ENCODE measurements at places on chromosomes 7 and 10.
A peak's percentile ranks its signal among the peaks of the same experiment; 100 is the strongest.

- no peak for DNase-seq
Measured at GRCh38 chr7:17279061-17279460, 19.4 kb upstream of the AHR start.

DNA sequence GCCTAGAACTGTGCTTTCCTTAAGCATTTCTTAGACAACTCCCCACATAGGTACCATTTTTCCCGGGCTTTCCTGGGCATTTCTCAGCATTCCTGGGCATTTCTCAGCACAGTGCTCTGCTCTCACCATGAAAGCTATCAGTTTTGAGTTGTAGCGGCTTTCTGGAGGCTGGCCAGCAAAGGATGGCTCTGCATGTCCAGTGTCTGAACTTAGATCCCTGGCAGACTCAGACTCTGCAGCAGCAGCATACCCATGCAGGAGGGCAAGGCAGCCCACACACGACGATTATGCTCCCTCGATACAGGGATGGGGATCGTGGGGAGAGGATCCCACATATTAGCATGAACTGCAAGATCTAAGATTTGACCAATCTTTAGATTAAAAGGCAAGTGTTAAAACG lies 248.9 kb upstream of the MKI67 start:
- no peak for DNase-seq

GRCh38 chr7:101953248-101953819 lies 135.9 kb downstream of the CUX1 start:
- DNase-seq: no peak

GRCh38 chr10:74825371-74826141 lies 844 bp upstream of the KAT6B start:
- peak; percentile 67 for DNase-seq

DNA sequence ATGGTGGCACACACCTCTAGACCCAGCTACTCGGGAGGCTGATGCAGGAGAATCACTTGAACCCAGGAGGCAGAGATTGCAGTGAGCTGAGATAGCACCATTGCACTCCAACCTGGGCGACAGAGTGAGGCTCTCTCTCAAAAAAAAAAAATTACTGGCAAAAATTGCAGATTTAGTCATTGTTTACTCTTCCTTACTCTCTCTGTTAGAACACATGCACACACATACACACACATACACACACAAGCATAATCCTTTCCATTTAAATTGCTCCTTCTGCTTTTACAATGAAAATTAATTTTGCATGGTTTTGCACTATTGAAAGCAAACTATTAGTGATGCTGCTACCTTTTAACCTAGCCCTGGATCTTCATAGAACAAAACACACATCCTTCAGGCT lies 15.4 kb upstream of the UCN3 start:
- no peak for DNase-seq

DNA sequence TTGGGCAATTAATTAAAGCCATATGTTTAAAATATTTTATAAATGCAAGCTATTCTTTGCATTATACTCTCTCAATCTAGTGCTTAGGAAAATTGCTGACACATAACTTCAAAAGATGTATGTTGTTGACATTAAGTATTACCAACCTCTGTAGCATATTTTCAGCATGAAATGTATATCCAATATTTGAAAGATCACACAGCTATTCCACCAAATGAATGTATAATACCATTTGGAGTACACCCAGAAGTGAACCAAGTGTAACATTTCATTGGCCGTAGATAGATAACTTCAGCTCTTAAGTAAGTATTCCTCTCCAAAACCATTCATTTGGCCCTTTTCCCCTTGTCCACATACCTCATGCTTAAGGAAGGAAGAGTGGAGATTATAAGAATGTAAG lies 104.6 kb downstream of the HECTD2 start:
- DNase-seq: no peak

DNA sequence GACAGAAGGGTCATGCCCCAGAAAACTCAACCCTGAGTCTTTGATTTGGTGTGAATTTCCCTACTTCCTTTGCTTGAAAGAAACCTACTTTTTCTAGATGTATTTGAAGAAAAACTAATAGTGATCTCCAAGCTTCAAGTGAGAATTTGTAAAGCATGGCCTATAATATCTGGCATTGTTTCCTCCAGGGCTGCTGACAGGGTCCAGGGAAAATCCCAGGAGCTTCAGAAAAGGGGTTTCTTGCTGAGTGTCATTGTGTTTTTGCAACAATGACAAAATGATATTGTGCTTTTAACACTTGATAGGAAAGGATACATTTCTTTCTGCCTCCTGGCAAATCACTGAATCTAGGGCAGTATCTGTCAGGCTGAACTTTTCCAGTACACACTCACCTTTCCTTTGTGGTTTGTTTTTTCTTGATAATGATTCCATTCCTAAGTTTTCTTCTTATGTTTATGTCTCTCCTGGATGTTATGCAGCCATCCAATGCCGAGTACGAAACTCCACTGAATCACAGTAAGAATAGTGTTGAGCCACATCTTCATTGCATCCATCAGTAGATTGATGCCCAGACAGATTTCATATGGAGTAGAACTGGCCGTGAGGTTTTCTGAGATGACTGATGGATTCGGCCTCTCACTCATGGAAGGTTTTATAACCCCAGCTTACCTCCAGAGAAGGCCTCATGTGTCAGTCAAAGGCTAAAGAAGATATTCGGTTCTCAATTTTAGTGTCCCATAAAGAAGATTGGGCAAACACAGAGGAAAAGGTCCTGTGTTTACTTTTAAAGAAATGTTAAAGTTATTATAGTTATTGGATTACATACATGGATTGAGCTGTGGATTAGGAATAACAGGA lies 76.9 kb upstream of the STEAP1B start:
- DNase-seq: no peak

GRCh38 chr7:55425141-55425752 lies 60.1 kb downstream of the LANCL2 start:
- DNase-seq: no peak

- no peak for DNase-seq
Measured at GRCh38 chr7:104061652-104062051, 72.2 kb upstream of the RELN start.

- DNase-seq: no peak
Measured at GRCh38 chr7:114426824-114427223, 12.2 kb downstream of the FOXP2 start.

GRCh38 chr7:69847921-69848612 lies 249.8 kb downstream of the AUTS2 start:
- no peak for DNase-seq

DNA sequence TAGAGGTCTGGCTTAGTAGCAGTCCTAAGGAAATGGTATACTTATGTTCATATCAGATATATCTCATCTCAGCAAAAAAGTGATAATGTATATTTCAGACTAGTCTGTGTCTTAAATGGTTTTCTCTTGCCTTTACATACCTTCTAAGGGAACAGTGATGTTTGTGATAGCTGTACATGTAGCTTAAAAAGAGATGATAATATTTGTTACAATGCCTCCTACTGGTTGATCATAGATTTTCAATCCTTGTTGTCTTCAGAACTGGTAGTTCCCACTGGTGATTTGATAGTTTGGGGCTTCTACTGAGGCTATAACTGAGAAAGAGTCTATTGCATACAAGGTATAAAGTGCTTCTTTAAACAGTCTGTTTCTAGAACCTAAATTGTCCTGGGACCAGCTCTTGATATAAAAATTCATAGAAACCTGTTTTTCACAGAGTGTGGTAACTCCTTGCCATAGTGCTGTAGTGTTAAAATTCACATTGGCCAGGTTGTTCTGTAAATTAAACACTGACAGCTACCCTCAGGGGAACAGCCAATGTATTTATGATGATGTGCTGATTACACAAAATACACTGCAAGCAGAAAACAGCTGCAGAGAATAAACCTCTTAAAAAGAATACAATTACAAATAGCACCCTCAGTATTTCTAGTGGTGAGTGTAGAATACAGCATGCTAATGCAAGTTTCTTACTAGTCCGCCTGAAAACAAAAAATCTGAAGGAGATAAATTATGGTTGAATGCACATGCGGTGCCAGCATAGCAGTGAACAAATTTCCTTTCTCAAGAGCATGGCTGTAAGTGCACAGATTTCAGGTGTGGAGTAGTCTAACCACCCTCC lies 90.3 kb downstream of the BTRC start:
- no peak for DNase-seq

Measured in anterior cingulate cortex (tissue), 58 donors.